ENCODE measurements at places on chromosomes 3 and 15.

DNA sequence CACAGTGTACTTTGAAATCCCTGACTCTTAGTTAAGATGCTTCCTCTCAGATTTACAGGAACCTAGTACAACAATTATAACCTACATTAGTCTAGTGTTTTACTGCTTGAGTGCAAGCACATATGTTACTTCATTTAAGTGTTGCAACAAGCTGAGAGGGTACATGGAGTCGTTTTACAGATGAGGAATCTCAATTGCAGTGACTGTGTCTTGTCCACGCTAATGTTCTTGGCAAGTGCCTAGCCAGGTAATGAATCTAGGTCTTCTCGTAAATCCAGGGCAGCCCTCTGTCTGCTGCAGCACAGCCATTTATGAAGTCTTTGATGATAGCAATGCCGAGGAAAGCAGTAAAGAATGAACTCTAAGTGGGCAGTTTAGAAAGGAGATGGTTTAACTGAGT is 384.4 kb upstream of the ARPP21 start:
- DNase-seq = no peak

DNA sequence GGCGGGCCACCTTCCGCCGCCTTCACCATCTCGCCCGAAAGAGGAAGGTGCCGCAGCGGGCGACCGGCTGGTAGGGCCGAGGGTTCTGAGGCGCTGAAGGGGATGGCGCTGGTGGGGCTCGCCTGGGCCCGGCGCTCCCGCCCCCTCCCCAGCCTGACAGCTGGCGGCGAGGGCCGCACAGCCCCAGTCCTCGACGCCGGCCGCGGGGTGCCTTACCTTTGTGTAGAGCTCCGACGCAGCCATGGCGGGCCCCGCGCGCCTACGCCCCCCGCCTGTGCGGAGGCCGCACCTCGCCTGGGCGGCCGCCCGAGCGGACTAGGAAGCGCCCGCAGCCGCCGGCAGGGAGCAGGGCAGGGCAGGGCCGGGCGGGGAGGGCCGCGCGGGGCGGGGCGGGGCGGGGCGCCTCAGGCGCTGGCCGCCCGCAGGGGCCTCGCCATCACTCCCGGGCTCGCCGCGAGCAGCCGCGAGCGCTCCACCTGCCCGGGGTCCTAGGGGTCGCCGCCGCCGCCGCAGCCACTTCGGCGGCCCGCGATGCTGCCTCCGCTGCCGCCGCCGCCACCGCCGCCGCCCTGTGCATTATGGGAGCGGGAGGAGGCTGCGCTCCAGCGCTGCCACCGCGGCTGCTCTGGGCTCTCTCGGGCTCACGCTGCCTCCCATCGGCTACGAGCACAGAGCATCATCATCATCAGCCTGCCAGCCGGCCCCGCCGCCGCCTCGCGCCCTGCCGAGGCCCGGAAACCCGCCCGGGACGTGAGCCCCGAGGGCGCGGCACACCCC is at the start of gene MYO5A:
Gene MYO5A, minus strand, starts transcription at position 317 of the 777 bp plus-strand sequence. Its CDS starts 74 bp downstream, at position 243.
- peak; percentile 81 for DNase-seq

GRCh38 chr3:170440344-170440743 is 21.7 kb downstream of the CLDN11 start:
- DNase-seq = no peak

DNA sequence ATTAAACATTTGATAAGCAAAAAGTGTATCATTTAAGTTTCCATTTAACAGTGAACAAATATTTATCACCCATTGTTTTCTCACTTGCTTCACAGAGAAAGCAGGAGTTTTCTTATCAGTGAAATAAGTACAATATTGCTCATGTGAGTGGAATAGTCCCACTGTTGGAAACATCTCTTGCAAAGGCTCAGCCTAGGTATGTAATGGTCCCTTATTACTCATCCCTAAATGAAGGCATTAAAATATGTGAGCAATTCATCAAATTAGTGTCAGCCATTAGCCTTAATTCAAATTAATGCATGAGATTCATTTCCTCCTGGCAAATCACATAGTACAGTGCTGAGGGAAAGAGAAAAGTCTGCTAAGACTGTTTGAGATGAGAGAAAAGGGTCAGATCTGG is 9.6 kb upstream of the FMN1 start:
- DNase-seq = no peak

- DNase-seq = no peak
These were observed 113.2 kb downstream of the PTPRG start for GRCh38 chr3:61674596-61674995.

GRCh38 chr3:134326760-134327593 is 47.3 kb downstream of the AMOTL2 start:
- no peak for DNase-seq

- DNase-seq = no peak
These were observed 26.4 kb downstream of the RBMS3 start for GRCh38 chr3:29307295-29307694.

DNA sequence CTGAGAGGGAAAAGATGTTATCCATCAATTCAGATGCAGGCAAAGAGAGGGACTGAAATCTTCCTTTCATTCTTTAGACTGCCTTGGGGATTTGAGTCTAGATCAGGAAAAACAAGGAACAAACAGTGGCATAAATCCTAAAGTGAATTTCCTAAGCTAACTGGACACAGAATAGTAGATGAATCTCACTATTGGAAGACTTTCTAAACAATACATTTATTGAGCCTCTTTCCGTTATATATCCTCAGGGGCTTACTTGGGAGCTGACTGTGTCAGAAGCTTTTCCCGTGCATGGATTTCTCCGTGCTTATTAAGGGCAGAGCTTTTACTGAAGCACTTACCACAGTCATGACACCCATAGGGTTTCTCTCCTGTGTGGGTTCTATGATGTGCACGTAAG is 10.0 kb downstream of the ZSCAN29 start:
- no peak for DNase-seq

- no peak for DNase-seq
These were observed 151.6 kb downstream of the FOXB1 start for GRCh38 chr15:60155661-60156060.

DNA sequence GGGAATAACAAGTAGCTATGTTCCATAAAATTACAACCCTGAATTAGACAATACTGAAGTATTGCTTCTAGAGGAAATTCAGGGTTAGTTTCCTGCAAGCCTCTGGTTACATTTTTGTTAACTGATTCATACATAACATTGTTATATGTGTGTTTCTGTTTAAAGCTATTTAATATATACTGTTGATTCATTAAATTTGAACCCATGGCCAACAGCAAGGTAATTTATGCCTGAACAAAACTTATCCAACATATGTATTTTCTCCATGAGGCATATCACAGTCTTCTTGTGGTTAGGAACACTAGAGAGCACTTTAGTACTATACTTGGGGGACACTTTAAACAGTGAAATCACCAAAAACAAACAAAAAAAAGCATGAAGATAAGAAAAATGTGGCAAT is 47.7 kb upstream of the PTX3 start:
- DNase-seq = no peak

- DNase-seq = peak; percentile 21
These were observed 21.6 kb downstream of the CCDC80 start for GRCh38 chr3:112619295-112619694.

DNA sequence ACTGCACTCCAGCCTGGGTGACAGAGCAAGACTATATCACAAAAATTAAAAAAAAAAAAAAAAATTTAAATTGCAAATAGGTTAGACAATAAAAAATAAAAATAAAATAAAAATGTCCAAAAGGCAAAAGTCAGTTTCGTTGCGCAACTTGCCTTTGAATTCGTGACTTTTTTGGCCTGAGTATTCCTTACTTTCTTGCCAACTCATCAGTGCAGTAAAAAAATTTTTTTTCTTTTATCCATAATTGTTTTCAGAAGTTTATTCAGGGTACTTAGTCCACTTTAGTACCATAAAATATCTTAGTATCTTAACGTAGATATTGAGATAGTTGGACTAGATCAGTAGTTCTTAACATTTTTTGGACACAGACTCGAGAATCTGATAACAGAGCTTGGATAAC is 22.4 kb upstream of the CILP start:
- no peak for DNase-seq

DNA sequence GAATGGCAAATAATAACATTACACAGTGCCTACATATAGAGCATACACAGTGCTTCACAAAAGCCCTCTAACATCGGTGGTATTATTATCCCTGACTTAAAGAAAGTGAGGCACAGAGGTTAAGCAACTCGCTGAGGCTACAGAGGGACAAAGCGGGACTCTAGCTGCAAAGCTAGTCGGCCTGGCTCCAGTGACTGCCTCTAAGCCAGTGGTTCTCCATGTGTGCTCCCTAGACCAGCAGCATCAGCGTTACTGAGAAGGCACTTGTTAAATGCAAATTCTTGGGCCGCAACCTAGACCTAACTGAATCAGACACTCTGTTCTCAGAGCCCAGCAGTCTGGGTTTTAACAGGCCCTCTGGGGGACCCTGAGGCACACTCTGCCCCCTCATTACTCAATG is 33.1 kb upstream of the LIPC start:
- no peak for DNase-seq

DNA sequence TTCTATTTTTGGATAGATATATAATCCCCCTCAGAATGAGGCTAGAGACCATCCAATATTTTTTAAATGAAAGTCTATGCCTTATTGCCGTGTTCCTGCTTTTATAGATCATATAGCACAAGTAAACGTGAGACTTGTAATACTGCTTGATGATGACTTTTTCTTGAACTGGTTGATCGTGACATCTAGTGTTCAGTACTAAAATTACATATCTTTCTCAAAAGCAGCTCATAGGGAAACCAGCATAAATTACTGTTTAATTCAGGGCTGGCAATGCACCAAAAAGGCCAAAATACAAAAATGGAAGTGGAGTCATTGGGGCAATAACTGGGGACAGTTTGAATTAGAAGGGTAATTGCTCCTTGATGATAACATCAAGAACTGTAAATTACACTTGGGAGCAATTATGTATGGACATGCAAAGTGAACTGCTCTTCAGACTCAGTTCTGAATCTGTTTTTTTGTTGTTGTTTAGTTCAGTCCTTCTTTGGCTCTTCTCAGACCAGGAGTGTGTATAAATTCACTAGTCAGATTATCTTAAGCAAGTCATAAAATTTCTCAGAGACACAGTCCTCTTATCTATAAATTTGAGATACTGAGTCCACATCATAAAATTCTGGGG is 325.3 kb downstream of the THSD4 start:
- no peak for DNase-seq

DNA sequence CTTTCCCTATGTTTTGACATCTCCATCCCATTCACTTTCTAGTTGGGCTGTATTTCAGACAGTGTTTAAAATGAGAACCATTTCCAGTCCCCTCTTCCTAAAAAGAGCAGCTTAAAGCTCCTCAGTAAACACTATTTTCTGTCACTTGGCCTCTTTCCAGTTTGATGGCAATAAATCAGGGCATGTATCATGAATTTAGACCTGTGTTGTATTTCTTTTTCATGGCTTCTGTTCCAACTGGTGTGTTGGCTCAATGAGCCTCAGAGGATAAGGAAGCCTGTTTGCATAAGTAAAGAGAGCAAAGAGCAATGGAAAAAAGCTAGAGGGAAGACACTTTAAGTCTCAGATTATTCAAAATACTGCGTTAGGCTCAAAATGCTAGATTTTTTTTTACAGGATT is 7.2 kb downstream of the CCDC80 start:
- DNase-seq = no peak

DNA sequence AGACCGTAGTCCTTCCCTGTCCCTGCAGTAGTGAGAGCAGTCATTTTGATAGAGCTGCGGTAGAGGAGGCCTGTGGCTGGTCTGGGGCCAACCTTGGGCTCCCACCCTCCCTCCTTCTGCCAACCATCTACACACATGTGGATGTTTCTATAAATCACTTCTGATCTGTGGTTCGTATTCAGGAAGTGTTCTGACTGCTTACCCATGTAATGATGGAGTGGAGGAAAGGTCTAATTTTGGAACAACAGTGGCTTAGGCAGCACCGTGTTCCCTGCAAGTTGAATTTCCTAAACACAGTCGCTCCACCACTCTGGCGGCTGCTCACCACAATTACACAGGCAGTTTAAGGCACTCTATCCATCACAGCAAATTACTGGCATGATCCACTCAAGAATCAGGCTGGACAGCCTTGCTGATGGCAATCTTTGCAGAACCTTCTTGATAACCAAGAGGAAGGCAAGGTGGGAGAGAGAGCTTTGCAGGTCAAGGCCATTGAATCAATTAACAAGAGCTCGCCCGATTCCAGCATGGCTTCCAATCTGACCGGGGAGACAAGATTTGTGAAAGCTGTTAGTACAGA is 104.7 kb upstream of the VEPH1 start:
- DNase-seq = no peak

DNA sequence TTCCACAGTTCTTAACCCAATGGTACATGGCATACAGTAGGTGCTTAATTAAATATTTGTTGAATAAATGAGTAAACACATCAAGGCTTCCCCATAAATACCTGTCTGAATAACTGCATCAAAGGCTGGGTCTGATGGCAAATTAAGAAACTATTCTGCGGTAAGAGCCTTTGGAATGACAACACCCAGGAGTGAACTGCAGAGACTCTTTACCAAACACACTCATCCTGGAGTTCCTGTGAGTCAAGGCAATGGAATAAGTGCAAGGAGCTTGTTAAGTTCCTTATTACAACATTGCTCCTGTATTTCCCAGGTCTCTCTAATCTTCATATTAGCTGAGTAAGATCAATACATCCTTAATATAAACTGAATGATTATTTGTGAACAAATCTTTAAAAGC is 119.9 kb upstream of the STT3B start:
- no peak for DNase-seq

DNA sequence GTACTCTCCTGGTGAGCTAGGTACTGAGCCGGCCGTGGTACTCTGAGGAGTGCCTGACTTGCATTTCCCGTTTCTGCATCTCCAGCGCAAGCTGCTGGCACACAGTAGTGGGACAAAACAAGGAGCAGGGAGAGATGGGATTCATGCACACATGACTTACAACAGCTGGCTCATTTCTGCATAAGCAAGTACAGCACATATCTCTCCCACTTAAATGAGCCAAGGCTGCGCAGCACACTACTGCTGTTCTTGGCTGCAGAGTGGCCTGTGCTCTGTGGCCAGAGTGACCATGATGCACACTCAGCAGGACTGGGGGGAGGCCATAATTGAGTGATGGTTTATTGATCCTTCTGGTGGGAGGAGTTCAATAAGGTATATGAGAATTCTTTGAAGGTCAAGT is 59.2 kb upstream of the ABHD17C start:
- no peak for DNase-seq

- no peak for DNase-seq
These were observed 744 bp downstream of the ZNF619 start for GRCh38 chr3:40477666-40478065.

DNA sequence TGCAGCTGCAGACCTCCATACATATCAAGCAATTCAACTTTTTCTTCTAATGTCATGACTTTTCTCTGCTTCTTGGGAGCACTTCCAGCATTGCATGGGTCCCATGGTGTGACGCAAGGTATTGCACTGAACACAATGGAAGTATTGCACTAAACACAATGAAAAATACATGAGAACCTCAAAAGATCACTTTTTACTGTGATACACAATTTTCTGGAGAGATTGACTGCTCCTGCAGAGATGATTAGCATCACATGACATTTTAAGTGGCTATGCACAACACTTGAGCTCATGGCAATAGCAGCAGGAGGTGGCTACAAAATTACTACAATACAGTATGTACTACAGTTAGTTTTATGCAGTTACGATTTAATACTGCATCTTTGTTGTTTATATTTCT is 113.5 kb upstream of the BHLHE40 start:
- DNase-seq = no peak

GRCh38 chr3:31157047-31157694 is 262.7 kb upstream of the GADL1 start:
- DNase-seq = no peak

- no peak for DNase-seq
These were observed 98.7 kb upstream of the STRIT1 start for GRCh38 chr3:155392138-155392537.

Measured in GM19239 (cell line).